ENCODE measurements at places on chromosomes 2 and 18.

DNA sequence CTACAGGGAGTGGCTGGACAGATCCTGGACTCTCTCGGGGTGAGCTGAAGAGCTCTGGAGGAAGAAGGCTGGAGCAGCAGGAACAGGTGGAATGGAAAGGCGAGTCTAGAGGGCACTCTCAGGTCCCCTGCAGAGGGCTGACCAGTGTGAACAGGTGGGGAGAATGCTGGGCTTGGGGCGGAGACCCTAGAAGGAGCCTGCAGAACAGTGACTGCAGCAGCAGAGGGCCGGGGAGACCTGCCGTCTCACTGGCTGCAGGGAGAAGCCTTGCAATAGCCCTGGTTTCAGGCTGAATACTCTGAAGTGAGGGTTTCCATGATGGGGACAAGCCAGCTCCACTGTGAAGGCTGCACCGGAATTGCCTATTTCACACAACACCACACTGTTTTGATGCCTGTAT is 626.7 kb upstream of the SALL3 start:
- no peak for DNase-seq

DNA sequence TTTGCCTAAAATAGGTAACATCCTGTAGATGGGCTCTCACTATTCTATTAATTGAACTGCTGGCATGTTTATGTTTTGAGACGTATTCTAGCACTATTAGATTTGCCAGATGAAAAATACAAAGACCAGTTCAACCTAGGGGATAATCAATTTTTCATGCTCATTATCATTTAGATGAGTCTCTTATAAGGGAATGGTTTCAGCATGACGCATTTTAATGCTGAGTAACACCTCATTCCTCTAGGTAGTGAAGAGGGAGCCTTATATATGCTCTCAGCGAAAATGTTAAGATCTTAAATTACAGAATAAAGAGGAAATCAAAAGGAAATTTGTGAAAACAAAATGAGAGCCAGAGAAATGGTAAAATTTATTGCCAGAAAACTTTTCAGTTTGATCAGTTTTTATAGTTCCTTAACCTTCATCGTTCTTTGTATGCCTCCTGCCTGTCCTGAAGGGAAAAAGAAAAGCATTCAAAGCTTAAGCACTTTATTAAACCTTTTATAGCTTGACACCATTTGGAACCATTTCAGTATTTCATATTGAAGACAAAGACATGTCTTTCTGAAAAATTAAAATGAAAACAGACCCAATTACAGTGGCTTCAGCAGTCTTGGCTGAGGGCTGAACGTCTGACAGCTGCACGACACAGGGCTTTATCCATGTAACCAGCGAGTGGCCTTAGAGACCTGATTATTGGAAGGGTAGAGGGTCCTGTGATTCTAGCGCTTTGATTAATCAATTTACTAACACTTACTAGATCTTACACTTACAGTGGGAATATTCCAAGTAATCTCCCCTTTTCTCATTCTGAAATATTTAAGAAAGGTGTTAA is 112.8 kb downstream of the ADCYAP1 start:
- peak; percentile 47 for DNase-seq

GRCh38 chr18:44715842-44716241 is 35.2 kb downstream of the SETBP1 start:
- DNase-seq = peak; percentile 86

DNA sequence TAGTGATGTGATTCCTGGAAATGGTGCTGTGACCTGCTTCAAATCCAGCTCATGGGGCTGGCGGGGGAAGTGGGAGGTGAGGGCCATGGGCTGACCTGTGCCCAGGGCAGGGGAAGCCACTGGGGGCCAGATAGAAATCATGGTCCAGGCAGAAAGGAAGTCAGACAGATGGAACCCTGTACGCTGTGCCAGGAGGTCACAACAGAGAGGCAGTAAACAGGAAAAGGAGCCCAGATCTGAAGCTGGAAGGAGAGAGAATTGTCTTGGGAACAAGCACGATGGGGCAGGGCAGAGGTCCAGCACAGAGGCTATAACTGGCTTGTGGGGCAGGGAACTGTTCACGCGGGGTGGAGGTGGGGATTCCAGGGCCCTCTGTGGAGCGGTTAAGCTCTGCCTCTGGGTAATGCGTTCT is 76.0 kb downstream of the RNF144A start:
- no peak for DNase-seq

GRCh38 chr2:8118940-8119781 is 562.7 kb upstream of the ID2 start:
- DNase-seq = no peak

DNA sequence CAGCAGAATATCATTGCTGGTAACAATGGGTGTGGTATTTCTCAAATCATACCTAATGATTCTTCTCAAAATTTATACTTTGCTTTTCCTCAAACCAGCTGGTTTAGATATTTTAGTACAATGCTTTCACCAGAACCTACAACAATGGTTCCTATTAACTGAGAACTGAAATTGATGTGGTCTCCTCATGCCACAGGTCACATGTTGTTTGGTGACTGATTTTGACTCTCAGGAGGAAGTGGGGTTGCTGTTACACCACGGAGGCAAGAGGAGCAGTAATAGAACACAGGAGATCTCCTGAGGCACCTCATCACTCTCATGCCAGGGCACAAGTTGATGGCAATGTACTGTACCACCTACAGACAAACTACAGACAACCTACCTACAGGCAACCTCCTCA is 3.0 kb upstream of the CEP68 start:
- no peak for DNase-seq

DNA sequence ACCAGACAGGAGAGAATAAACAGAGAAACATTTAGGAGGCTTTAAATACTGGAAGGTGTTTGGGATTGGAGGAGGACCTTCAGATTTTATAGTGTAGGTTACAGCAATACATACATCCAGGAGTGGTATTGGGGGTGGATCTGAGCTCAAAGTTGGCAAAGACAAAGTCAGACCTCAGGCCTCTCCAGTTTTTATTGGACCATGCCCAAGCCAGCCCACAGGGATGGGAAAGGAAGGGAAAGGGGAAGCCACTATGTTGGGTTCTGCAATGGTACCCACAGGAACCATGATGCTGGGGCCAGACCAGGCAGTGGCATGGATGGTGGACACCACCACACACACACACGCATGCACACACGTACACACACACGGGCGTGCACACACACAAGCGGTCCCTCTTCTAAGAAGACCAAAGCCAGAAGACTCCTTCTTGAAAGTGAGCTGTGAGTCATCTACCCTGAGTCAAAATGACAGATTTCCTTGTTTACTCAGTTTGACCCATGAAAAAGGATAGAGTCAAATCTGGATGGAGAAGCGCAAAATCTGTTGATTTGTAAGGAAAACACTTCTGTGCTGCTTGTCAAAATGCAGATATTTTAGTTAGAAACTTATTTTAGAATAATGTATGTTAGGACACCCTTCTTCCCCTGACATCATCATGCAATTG is 87.9 kb downstream of the TRABD2A start:
- no peak for DNase-seq

DNA sequence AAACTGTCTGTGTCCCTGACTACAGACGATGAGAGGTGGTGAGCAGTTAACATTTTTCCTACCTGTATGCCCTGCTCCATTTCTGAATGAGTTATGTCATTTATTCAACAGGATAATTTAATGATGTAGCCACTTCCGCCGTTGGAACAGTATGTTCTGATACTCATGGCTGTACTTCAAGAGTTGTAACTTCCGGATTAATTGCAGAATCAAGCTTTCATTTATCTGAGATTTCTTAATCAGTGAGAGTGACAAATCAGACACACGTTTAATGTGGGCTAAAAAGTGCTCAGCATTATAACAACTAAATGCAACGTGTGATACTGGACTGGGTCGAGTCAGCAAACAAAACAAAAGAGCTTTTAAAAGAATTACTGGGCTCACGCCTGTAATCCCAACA is 107.7 kb downstream of the KCTD1 start:
- no peak for DNase-seq
